CD4-positive, alpha-beta T cell (primary cell): ENCODE measurements at places on chromosomes 12 and 14.

DNA sequence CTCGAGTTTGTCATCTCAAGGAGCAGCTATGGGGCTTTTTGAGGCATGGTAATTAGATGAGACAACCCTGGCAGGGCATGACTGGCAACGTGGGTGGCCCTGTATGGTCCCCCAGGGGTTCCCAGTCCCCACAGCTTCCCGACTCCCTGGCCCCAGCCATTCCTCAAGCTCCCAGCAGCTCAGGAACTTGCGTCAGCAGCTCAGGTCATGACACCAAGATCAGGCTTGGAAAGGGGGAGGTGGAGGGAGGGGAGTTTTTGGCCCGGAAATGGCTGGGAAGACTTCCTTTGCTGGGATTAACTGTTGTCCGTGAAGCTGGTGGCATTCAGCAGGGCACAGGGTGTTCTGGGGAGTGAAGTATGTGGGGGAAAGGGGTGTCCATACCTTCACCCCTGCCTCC lies 10.4 kb upstream of the NRIP2 start:
- H3K36me3 ChIP-seq = peaks cover 44% of the 10 kb centered on the region
- H3K27me3 ChIP-seq = no peaks in the 10 kb centered on the region
- no peak overlapping the region for H3K27ac ChIP-seq
- H3K4me3 ChIP-seq = no peak overlapping the region
- H3K4me1 ChIP-seq = no peaks in the 10 kb centered on the region

- no peaks in the 10 kb centered on the region for H3K36me3 ChIP-seq
- H3K27me3 ChIP-seq = no peaks in the 10 kb centered on the region
- DNase-seq = no peak
- H3K4me1 ChIP-seq = peaks cover 33% of the 10 kb centered on the region
- no peak overlapping the region for H3K27ac ChIP-seq
Observed at GRCh38 chr14:56170877-56171422, 52.7 kb downstream of the PELI2 start.

DNA sequence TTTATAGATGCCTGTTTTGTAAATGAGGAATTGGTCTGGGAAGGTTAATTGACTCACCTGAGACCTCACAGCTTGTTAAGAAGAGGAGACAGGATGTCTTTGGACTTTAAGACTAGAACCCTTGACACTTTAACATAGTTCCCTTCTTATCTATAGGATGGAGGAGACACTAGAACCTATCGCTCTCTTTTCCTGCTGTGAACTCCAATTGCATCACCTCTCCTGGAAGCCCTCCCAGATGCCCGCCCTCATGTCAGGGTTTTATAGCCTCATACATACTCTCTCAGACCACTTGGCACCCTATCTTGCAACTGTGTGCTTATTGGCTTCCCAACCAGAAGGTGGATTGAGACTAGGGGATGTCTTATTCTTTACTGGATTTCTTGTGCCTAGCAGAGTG lies 2.5 kb upstream of the CTDSP2 start:
- DNase-seq = no peak
- H3K27me3 ChIP-seq = peaks cover 3% of the 10 kb centered on the region
- peaks cover 40% of the 10 kb centered on the region for H3K4me1 ChIP-seq

DNA sequence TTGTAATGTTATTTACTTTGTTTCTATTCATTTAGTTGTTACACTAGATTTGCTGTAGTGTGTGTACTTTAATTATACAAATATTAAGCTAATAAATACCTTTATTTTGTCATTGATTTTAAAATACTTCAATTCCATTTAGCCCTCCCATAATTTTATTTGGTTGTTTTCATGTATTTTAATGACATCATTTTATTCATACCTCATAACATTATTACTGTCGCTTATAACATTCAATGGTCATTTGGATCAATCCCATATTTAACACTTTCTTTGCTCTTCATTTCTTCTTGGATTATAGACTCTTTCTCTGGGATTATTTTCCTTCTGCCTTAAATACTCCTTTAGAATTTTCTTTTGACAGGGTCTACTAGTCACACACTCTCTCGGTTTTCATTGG lies 86.6 kb upstream of the CAND1 start:
- no peak for DNase-seq
- no peaks in the 10 kb centered on the region for H3K4me1 ChIP-seq
- H3K36me3 ChIP-seq = no peaks in the 10 kb centered on the region
- H3K4me3 ChIP-seq = no peak overlapping the region
- H3K27me3 ChIP-seq = peaks cover 24% of the 10 kb centered on the region

- no peaks in the 10 kb centered on the region for H3K36me3 ChIP-seq
- H3K27ac ChIP-seq = no peak overlapping the region
- no peak overlapping the region for H3K4me3 ChIP-seq
- peaks cover 17% of the 10 kb centered on the region for H3K27me3 ChIP-seq
- peak; percentile 25 for DNase-seq
- no peaks in the 10 kb centered on the region for H3K4me1 ChIP-seq
Observed at GRCh38 chr14:99724939-99725773, 41.1 kb downstream of the CYP46A1 start.

- no peak overlapping the region for H3K4me3 ChIP-seq
- no peak for DNase-seq
- no peaks in the 10 kb centered on the region for H3K36me3 ChIP-seq
Observed at GRCh38 chr14:83827383-83827782, 1702.6 kb upstream of the FLRT2 start.

DNA sequence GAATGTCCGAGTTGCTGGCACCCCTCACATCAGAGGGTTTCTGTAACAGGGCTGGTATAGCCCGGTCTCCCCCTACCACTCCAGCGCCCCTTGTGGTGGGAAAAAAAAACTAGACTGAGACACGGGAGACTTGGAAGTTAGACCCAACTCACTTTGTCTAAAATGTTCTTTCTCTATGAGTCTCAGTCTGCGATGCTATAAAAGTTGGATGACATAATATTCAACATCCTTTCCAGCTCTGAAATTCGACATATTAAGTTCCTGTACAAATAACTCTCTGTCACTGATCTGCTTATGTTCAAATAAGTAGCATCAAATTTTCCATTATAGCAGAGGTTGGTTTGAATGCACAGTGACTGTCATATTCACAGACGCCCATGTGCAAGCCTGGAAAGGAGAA lies 25.7 kb upstream of the TC2N start:
- no peak for DNase-seq
- H3K4me1 ChIP-seq = peaks cover 53% of the 10 kb centered on the region
- H3K4me3 ChIP-seq = no peak overlapping the region
- no peaks in the 10 kb centered on the region for H3K36me3 ChIP-seq

GRCh38 chr12:45674181-45674977 lies 55.1 kb upstream of the ARID2 start:
- H3K27me3 ChIP-seq = no peaks in the 10 kb centered on the region
- H3K4me3 ChIP-seq = no peak overlapping the region
- peaks cover 14% of the 10 kb centered on the region for H3K4me1 ChIP-seq
- H3K27ac ChIP-seq = no peak overlapping the region
- no peaks in the 10 kb centered on the region for H3K36me3 ChIP-seq

GRCh38 chr14:92456215-92457015 lies 57.2 kb upstream of the RIN3 start:
- no peaks in the 10 kb centered on the region for H3K36me3 ChIP-seq
- no peak overlapping the region for H3K4me3 ChIP-seq
- no peak overlapping the region for H3K27ac ChIP-seq
- H3K27me3 ChIP-seq = no peaks in the 10 kb centered on the region
- DNase-seq = no peak

DNA sequence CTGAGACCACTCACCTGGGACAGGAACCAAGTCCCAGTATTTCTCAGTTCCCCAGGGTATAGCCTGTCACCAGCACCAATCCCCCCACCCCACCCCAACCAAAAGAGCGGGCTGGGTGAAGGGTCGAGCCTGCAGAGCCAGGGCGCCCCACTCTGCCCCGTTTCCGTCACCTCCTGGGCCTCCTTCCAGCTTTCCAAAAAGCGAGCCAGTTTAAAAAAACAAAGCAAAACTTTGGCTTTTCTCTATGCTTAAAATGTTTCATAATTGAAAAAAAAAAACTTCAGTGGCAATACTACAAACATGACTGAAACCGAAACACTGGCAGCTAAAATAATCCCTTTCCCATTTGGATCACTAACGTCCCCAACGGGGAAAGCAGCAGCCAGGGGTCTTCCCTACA lies 7.5 kb downstream of the CAMKK2 start:
- H3K4me1 ChIP-seq = peaks cover 13% of the 10 kb centered on the region
- no peak overlapping the region for H3K4me3 ChIP-seq
- H3K36me3 ChIP-seq = peaks cover 5% of the 10 kb centered on the region
- DNase-seq = no peak
- no peaks in the 10 kb centered on the region for H3K27me3 ChIP-seq
- H3K27ac ChIP-seq = no peak overlapping the region

DNA sequence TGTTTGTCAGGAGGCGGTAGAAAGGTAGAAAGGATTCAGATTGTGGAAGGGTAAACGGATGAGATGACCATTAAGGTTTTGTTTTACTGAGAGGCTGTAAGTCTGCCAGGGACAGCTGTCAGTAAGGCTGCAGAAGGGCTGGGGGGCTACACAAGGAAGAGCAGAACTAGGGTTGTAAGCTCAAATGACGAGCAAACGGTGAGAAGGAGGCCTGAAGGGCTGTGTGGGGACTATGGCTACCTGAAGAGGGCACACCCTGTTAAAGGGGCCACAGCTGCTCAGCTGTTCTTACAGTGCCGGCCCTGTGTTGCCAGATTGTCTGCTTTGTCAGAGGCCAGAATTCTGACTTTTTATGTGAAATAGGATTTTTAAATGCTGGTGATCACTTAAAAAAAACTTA lies 19.1 kb downstream of the VASH1 start:
- no peak overlapping the region for H3K27ac ChIP-seq
- H3K4me3 ChIP-seq = no peak overlapping the region
- peaks cover 39% of the 10 kb centered on the region for H3K4me1 ChIP-seq
- H3K36me3 ChIP-seq = peaks cover 27% of the 10 kb centered on the region

DNA sequence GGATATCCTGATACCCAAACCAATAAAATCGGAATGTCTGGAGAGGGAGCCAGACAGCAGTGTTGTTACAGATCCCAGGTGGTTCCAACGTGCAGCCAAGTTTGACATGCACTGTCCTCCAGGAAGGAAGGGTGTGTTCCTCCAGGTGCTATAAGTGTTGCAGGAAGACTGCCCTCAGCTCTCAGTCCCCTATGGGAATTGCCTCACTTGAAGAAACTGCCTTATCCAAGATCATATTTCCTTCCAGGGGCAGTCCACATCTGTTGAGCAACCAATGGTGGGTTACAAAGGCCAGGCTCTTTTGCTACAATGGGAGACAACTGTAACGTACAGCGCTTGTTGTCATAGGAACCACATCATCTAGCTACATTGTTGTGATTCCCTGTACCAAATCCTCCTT lies 13.3 kb upstream of the FBXW8 start:
- no peaks in the 10 kb centered on the region for H3K36me3 ChIP-seq
- H3K27ac ChIP-seq = no peak overlapping the region
- H3K27me3 ChIP-seq = peaks cover 7% of the 10 kb centered on the region
- DNase-seq = no peak
- H3K4me3 ChIP-seq = no peak overlapping the region

GRCh38 chr14:89702876-89703200 lies 251.7 kb downstream of the EFCAB11 start:
- peaks cover 26% of the 10 kb centered on the region for H3K4me1 ChIP-seq
- no peak overlapping the region for H3K4me3 ChIP-seq
- DNase-seq = no peak
- H3K36me3 ChIP-seq = no peaks in the 10 kb centered on the region

DNA sequence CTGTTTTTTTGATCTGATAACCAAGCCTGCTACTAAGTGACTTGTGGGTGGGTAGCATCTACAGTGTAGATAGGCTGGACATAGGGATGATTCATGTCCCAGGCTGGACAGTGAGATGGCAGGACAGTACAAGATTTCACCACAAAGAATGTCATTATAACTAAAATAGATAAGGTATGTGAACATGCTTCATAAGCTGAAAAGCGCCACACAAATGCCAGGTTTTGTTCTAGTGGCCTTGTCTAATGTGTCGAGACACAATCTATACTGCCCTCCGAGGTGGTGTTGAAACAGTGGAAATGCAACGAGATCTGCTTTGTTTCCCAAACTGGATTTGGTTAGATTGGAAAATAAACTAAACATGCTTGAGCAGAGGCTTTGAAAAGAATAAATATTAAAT lies 4.4 kb downstream of the LGALS3 start:
- H3K36me3 ChIP-seq = no peaks in the 10 kb centered on the region
- DNase-seq = no peak
- H3K27ac ChIP-seq = no peak overlapping the region
- H3K4me3 ChIP-seq = no peak overlapping the region
- H3K4me1 ChIP-seq = peaks cover 25% of the 10 kb centered on the region

DNA sequence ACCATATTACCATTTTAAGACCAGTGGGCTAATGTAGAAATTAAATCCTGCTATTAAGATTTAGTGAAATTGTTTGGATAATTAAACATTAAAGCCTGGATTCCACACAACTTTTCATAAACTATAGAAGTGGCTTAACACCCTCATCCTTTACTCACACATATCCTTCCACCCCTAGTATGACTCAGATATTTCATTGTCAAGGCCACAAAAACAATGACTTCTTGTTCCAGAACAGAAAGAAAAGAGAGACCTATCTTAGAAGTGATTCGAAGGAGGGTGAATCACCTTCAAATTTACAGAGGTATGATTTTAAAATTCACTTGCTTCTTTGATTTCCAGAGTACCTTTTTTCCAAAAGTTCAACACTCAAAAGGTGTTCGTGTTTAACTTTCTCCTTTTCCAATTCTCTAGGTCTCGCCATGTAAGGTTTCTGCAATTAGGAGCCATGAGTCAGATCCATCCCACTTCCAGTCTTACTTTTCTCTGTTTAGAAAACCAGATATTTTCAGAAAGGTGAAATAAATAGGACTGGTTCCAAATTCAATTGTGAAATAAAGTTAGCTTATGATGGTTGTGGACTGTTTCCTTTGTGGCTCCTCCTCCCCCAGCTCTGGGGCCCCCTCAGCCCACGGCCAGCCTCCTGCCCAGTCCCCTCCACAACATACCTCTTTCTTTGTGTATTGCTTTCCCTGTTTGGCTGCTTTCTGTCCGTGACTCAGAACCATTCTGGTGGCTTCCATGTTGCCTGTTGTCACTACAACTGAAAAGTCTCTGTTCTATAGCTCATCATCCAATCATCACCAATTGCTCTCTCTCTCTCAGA lies 24.6 kb upstream of the MGP start:
- DNase-seq = no peak
- no peaks in the 10 kb centered on the region for H3K4me1 ChIP-seq
- H3K27ac ChIP-seq = no peak overlapping the region

- H3K27ac ChIP-seq = no peak overlapping the region
- no peaks in the 10 kb centered on the region for H3K27me3 ChIP-seq
- H3K36me3 ChIP-seq = peaks cover 7% of the 10 kb centered on the region
- H3K4me1 ChIP-seq = no peaks in the 10 kb centered on the region
Observed at GRCh38 chr12:124527861-124528561, 39.4 kb downstream of the NCOR2 start.

DNA sequence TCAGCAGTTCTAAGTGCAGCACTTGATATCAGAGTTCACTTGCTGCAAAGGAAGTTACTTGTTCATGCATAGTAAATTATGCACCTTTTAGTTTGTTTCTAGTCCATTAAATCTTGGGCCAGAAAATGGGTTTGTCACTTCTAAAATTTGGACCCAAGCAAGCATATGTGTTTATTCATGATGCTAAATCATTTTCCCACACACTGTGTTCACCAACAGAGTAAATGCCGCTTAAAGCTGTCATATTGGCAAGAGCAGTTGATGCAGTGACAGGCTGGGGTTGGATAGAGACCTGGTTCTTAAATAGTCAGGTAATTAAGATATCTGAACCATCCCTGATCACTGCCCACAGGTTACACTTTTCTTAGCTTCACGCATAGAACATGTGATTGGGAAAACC lies 409.7 kb downstream of the EGLN3 start:
- no peak for DNase-seq
- no peaks in the 10 kb centered on the region for H3K4me1 ChIP-seq
- no peaks in the 10 kb centered on the region for H3K27me3 ChIP-seq
- no peaks in the 10 kb centered on the region for H3K36me3 ChIP-seq
- no peak overlapping the region for H3K27ac ChIP-seq
- no peak overlapping the region for H3K4me3 ChIP-seq
